ENCODE measurements at places on chromosomes 1 and 21.

GRCh38 chr1:236844499-236845271, 49.6 kb downstream of the MTR start:
- DNase-seq, result no peak

- no peak for DNase-seq
These were observed 33.2 kb downstream of the HSD3B2 start for GRCh38 chr1:119448127-119448511.

GRCh38 chr1:203040513-203041275, 14.4 kb downstream of the PPFIA4 start:
- DNase-seq, result no peak

DNA sequence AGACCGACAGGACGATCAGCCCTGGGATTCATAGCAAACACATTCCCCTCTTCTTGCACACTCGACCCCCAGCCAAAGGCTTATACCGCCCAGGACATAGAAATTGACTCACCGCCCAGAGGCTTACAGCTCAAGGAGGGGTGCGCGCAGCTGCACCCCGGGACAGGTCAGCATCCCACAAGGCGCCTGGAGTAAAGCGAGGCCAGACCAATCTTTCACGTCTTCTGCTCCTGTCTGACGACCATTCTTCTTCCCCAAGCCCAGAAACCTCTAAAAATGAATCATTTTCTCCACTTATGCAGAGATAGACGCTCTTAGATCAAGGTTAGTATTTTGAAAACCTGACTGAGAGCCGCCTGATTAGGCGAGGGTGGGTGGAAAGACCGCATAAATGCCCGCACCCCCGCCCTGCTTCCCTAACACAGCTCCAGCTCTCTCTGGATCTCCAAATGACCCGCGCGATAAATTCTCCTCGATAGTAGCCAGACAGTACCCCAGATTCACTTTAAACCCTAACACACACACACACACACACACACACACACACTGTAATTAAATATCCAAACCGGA, 1.9 kb upstream of the LHX8 start:
- no peak for DNase-seq

DNA sequence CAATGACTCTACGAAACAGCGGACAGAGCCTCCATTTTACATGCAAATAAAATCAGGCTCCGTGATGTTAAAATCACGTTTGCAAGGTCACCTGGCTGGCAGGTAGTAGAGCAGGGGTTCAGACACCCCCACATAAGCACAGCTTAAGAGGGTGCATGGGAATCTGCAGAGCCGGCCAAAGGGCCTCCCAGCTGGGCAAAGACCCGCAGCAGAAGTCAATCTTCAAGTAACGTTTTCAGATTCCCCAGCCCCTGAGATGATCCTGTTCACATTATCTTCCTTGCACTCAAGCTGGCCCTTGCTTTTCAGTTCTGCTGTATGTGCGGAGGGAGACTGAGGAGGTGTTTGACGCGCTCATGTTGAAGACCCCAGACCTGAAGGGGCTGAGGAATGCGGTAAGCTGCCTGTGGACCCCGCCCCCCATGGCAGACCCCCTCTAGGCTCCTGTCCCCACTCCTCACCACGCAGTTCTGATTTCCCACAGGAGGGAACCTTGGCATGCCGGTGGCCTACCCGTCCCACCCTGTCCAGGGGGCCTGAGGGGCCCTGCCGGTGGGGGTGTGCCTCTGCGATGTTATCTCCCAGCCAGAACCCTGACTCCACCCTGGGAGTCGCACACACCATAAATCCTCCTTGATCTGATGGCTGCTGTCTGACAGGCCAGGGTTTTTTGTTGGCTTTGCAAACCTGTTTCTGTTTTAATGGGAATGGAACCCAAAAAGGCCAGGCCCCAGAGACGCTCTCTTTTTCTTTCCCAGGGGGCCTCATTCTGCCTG, 28.2 kb downstream of the GRHL3 start:
- no peak for DNase-seq

Data from HT1080 (cell line).